CD8-positive, alpha-beta memory T cell (primary cell): ENCODE measurements at places on chromosomes 13 and 19. TPM values are rescaled to one million over a fixed set of nuclear protein-coding genes. Genes with fewer than 3 reads are reported as not detected.

- peaks cover 21% of the 10 kb centered on the region for H3K36me3 ChIP-seq
- H3K27ac ChIP-seq, result no peak overlapping the region
- H3K4me1 ChIP-seq, result peaks cover 20% of the 10 kb centered on the region
- H3K27me3 ChIP-seq, result no peaks in the 10 kb centered on the region
Observed at GRCh38 chr19:47507924-47508553, 6.8 kb downstream of the NAPA start.

GRCh38 chr13:114004420-114005205 is 30.7 kb upstream of the C13orf46 start:
- peaks cover 34% of the 10 kb centered on the region for H3K36me3 ChIP-seq
- peak overlapping the region; percentile 65 for H3K27ac ChIP-seq
- no peaks in the 10 kb centered on the region for H3K27me3 ChIP-seq
- no peaks in the 10 kb centered on the region for H3K4me1 ChIP-seq
- no peak for DNase-seq
- no peak overlapping the region for H3K4me3 ChIP-seq

Gene NCLN
- 94.7 TPM for total RNA-seq

- no peak overlapping the region for H3K4me3 ChIP-seq
- DNase-seq, result no peak
- no peak overlapping the region for H3K27ac ChIP-seq
- H3K27me3 ChIP-seq, result no peaks in the 10 kb centered on the region
- no peaks in the 10 kb centered on the region for H3K4me1 ChIP-seq
Observed at GRCh38 chr13:63501702-63502101, 2086.1 kb upstream of the PCDH20 start.

DNA sequence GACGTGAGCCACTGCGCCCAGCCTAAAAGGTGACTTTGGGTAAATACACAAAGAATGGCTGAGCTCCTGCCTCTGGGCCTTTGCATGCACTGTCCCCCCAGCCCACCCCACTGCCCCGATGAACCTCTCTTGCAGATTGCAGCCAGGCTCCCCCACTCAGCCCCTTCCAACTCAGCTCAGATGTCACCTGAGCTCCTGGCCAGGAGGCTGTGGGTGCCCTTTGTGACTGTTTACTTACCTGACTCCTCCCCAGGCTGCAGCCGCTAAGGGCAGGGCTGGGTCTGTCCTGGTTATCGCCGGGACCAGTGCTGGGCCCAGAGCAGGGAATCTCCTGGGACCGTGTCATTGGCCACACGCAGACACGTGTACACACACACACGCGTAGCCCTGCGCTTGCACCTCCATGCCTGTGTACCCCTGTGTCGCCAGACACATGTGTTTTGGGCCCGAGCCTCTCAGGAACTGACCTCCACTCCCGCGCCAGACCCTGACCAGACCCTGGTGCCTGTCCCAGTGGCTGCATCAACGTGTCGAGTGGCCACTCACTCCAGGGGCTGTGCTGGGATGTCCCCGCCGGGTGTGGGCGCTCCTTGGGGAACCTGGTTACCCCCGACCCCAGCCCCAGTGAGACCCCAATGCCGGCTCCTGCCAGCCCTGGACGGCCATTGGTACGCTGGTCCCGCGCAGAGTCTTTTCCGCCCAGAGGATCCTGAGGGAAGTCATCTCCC is 18.7 kb downstream of the EFNA2 start:
- no peak overlapping the region for H3K27ac ChIP-seq
- no peaks in the 10 kb centered on the region for H3K27me3 ChIP-seq
- H3K4me3 ChIP-seq, result no peak overlapping the region

Gene TMPRSS9
- not detected for total RNA-seq

DNA sequence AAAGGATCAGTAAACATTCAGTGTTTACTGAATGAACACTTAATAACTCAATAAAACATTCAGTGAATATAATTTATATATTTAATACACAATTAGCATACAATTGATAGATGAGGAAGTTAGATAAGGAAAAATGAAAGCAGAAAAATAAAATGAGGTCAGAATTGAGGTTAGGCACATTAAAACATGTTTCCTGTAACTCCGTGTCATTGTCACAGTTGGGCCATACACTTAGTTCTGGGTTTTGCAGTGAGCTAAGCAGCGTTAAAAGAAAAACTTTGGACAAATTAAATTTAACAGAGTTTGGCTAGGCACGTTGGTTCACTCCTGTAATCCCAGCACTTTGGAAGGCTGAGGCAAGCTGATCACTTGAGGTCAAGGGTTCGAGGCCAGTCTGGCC is 71.4 kb downstream of the MIPEP start:
- no peaks in the 10 kb centered on the region for H3K36me3 ChIP-seq
- no peaks in the 10 kb centered on the region for H3K4me1 ChIP-seq
- H3K4me3 ChIP-seq, result no peak overlapping the region
- H3K27me3 ChIP-seq, result no peaks in the 10 kb centered on the region
- DNase-seq, result no peak
- H3K27ac ChIP-seq, result no peak overlapping the region

Gene KCNRG
- 0.42 TPM for total RNA-seq

DNA sequence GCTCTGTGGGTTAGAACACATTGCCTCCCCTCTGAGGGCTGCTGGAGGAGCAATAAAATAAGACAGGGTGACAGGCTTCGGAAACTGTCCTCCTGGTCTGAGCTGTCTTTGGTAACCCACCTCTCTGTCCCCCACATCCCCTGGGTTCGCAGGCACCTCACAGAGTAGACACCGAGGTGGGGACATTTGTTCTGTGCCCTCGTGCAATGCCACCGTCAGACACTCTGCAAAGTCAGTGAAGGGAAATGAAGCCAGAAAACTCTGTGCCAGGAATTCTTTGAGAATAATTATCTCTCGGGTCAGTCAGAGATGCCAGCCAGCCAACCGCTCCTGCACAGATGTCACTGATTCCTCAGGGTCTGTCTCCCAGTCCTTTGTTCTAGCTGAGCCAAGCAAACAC is 493.6 kb downstream of the FOXO1 start:
- DNase-seq, result no peak
- no peaks in the 10 kb centered on the region for H3K36me3 ChIP-seq
- no peaks in the 10 kb centered on the region for H3K27me3 ChIP-seq
- H3K4me1 ChIP-seq, result peaks cover 4% of the 10 kb centered on the region
- H3K4me3 ChIP-seq, result no peak overlapping the region

DNA sequence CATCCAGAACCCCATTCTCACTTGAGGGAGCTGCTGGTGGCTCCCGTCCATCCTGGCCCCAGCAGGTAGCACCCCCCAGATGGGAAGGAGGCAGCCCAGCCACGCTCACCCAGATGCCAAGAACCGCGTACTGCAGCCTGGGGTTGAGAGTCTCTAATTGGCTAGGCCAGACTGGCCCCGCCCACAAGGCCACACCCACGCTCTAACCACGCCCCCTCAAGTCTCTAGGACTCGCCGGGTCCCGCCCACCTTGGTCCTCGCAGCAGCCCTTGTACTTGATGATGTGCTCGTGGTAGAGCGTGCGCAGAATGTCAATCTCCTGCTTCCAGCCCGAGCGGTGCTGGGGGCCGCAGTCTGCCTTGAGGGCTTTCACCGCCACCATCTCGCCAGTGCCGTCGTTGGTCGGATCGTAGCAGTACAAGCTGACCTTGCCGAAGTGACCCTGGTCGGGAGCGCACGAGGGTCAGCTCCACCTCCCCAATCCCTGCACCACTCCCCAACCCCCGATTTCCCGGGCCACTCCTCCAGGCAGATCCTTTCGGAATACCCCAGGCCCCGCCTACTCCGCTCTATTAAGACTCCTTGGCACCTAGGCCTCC is 14.5 kb upstream of the ICAM3 start:
- no peak overlapping the region for H3K4me3 ChIP-seq
- no peak overlapping the region for H3K27ac ChIP-seq
- DNase-seq, result no peak
- H3K27me3 ChIP-seq, result no peaks in the 10 kb centered on the region
- no peaks in the 10 kb centered on the region for H3K4me1 ChIP-seq

Gene CD79A
- total RNA-seq, result 2.2 TPM

DNA sequence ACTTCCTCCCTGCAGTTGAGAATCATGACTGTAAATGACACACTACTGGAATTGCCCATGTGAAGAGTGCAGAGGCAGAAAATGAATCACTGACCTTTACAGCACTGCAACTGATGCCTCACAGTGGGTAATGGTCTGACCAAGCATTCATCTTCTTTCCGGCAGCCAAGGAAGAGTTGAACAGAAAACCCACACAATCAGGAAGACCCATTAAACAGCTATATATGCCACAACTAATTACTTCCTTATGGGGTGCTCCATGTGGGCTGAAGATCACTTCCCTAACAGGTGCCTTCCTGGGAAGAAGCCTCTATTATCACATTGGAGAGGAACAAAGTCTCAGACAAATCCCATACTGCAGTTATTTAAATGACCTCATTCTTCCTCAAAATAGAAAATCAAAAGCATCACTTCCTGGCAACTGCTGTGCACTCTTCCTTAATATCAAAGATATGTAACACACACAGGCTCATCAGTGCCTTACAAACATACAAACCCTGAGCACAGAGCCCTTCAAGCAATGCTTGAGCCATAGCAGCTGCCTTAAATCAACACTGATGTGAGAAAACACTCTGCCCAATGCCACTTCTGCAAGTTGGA is 45.8 kb downstream of the RUBCNL start:
- H3K27ac ChIP-seq, result no peak overlapping the region
- peaks cover 9% of the 10 kb centered on the region for H3K4me1 ChIP-seq
- H3K36me3 ChIP-seq, result no peaks in the 10 kb centered on the region
- no peak overlapping the region for H3K4me3 ChIP-seq
- no peak for DNase-seq

DNA sequence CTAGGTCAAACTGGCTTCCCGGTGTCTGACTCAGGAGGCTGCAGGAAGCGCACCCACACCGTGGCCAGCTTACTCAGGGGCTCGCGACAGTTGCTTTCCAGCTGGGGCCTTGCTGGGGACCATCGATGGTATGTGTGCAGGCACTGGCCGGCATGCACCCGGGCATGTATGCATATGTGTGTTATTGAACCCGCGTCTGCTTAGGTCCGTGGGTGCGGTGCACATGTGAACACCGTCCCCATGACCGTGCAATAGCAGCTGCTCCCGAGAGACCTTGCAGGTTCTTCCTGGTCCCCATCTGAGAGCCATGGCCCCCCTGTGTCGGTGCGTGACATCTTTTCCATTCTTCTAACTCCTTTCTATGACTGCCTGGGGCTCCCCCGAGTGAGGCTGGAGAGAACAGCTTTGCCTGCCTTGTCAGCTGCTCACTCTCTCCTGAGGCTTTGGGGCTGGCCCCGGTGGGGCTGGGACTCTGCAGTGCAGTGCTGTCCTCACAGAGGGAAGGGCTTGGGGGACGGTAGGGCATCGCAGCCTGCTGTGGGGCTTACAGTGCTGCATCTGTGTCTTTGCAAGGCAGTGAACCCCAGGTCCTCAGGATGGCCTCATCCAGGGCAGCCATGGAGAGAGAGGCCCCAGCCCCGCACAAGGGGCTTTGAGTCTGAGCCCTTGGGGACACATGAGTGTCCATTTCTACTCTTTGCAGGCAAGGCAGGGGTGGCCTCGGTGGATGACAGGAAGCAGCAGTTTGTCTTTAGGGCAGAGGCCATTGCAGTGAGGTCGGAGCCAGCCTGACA is 65.1 kb downstream of the CHST8 start:
- no peaks in the 10 kb centered on the region for H3K4me1 ChIP-seq
- no peak for DNase-seq
- H3K4me3 ChIP-seq, result no peak overlapping the region
- no peaks in the 10 kb centered on the region for H3K36me3 ChIP-seq
- H3K27ac ChIP-seq, result no peak overlapping the region

DNA sequence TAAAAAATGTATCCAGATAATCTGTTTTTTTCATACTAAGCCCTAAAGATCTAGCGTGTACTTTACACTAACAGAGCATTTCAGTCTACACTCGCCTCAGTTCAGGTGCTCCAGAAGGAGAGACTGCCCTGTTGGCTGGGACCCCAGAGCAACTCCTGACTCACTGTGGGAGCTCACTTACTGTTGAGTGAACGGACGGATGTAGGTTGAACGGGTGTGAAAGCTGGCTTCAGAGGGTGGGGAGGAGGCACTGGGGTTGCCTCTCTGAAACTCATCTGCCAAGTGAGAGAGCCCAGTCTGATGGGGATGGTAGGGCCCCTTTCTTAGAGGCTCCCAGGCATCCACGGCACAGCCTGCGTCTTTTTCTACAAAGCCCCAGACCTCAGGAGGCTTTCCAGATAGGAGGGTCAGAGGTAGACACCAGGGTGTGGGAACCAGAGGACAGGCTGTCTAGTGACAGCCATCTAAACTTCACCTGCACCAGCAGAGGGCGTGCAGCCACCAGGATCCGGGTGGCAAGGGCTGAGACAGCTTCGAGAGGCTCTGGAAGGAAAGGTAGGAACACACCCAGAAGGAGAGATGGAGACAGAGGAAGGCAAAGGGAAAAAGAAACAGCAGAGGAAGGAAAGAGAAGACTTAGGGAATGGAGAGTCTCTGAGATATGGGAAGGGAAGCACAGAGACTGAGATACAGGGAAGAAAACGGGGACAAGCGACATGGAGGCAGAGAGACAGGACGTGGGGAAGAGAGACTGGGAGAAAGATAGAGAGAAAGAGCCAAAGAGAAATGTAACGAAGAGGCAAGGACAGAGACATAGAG is 3.7 kb downstream of the KASH5 start:
- peak overlapping the region; percentile 21 for H3K27ac ChIP-seq
- peak; percentile 71 for DNase-seq
- H3K36me3 ChIP-seq, result no peaks in the 10 kb centered on the region
- peaks cover 9% of the 10 kb centered on the region for H3K4me1 ChIP-seq
- no peaks in the 10 kb centered on the region for H3K27me3 ChIP-seq

DNA sequence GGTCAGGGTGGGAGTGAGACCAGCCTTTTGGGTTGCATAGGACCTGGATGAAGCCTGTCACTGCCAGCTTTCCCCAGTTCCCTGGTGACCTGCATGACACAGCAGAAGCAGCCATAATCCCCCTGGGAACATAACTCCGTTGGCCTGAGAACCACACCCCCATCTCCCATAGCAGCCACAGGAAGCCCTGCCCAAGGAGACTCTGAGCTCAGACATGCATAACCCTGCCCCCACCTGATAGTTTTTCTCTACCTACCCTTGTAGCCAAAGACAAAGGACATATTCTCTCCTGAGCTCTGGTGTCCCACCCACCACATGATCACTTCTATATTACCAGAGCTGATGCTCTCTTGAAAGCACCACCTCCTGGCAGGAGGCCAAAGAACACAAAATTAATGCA is 413.5 kb upstream of the HTR2A start:
- no peaks in the 10 kb centered on the region for H3K27me3 ChIP-seq
- no peak overlapping the region for H3K4me3 ChIP-seq
- DNase-seq, result no peak
- no peak overlapping the region for H3K27ac ChIP-seq
- no peaks in the 10 kb centered on the region for H3K36me3 ChIP-seq

Gene ELL
- total RNA-seq, result 24.4 TPM

Gene SLC7A9
- 0.24 TPM for total RNA-seq

DNA sequence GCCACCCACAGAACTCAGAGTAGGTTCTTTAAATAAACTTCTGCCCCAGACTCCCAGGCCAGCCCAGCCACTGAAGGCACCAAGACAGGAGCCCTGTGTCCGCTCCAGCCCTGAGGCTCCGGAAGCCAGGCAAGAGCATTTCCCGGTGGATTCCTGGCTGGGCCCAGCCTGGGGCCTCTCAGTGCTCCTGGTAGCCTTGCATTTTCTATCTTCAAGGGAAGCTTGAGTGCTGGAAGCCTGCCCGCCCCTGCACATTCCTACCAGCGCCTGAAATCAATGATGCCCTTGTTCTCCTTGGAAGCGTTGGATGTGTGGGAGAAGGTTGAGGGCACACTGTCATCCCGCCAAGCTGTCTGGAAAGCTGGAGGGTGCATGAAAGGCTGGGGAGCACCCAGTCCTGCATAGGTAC is 70.3 kb downstream of the ALOX5AP start:
- H3K4me1 ChIP-seq, result peaks cover 8% of the 10 kb centered on the region
- no peak overlapping the region for H3K4me3 ChIP-seq
- H3K36me3 ChIP-seq, result no peaks in the 10 kb centered on the region
- DNase-seq, result no peak
- H3K27ac ChIP-seq, result no peak overlapping the region

Gene GARIN5A
- 0.57 TPM for total RNA-seq
